Hematopoietic multipotent progenitor cell treated with erythropoietin and hydrocortisone succinate and interleukin-3 and kit ligand, for 6 days (in vitro differentiated cells): ENCODE measurements at places on chromosomes 13 and 19.
A peak's percentile ranks its signal among the peaks of the same experiment; 100 is the strongest.

DNA sequence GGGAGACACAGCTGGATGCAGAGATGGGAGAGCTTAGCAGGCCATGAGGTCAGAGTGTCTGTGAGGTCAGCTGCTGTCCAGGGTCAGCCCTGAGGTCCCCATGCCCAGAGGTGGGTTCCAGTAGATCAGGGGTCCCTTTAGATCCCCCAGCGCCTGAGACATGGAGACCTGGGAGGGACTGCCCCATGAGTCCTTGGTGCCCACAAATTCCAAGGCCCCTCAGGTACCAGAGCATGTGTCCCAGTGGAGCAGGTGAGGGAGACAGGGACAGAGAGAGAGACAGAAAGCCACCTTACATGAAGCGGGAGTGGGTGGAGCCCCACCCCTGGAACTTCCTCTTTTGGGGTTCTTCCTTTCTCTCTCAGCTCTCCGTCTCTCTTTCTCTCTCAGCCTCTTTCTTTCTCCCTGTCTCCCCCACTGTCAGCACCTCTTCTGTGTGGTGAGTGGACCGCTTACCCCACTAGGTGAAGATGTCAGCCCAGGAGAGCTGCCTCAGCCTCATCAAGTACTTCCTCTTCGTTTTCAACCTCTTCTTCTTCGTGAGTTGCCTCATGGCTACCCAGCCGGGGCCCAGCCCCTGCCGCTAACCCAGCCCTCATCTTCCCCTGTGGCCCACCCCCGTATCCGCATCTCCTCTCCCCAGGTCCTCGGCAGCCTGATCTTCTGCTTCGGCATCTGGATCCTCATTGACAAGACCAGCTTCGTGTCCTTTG is at the start of gene CD37:
Gene CD37, plus strand, starts transcription at position 336 of the 713 bp plus-strand sequence. Its CDS starts 135 bp downstream, at position 471.
- peak; percentile 84 for DNase-seq

GRCh38 chr19:48872182-48872883 is at the start of gene PPP1R15A:
Gene PPP1R15A, plus strand, starts transcription at chr19:48872421. Its CDS starts 813 bp downstream, at chr19:48873234.
- peak; percentile 98 for DNase-seq

DNA sequence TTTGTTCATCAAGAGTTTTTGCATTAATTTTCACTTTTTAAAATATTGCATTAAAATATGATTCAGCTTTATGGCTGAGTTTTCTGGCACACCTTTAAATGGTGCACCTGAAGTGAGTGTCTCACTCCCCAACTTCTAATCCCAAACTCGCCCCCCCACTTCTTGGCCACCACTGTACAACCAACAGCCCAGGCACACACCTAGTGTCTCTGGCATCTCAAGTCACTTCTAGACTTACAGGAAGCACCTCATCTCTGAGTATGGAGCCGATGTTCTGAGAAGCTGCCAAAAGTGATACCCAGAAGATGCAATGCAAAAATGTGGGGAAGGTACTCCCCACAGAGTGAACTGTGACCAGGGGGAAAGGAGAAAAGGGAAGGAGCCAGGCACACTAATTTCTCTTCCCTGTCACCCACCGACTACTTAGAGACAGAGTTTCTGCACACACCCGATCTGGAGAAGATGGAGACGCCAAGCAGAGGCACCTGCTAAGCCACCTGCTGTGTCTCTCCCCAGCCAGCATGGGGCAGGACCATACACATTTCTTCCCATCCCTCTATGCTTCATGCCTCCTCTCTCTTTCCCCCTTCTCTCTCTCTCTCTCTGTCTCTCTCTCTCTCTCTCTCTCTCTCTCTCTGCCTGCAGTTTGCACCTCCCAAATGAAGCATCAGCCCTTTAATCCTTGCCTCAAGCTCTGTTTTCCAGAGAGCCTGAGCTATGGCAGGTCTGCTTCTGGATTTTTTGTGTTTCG is 155.3 kb upstream of the ZNF507 start:
- DNase-seq: no peak

- DNase-seq: no peak
These were observed 14.1 kb downstream of the PRAM1 start for GRCh38 chr19:8488365-8488764.

- DNase-seq: no peak
These were observed 52.5 kb downstream of the PDS5B start for GRCh38 chr13:32638739-32639138.

DNA sequence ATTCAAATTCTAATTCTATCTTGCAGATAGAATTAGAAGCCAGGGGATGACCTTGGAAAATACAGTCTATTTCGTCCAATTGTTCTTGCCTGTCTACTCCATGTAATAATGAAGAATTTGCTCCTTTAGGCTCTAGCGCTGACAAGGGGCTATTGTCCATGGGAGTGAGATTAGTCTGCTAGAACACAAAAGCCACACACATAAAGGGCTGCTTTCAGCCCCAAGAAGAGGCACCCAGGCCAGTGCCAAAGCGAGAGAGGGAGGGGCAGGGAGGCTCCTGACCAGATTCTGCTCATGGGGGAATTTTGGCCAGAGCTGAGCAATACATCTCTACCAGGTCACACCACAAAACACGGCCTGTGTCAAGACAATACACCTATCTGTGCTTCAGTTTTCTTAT is 1306.9 kb downstream of the UQCRFS1 start:
- DNase-seq: no peak

- no peak for DNase-seq
These were observed 2.2 kb downstream of the CERS1 start for GRCh38 chr19:18893587-18894253.

DNA sequence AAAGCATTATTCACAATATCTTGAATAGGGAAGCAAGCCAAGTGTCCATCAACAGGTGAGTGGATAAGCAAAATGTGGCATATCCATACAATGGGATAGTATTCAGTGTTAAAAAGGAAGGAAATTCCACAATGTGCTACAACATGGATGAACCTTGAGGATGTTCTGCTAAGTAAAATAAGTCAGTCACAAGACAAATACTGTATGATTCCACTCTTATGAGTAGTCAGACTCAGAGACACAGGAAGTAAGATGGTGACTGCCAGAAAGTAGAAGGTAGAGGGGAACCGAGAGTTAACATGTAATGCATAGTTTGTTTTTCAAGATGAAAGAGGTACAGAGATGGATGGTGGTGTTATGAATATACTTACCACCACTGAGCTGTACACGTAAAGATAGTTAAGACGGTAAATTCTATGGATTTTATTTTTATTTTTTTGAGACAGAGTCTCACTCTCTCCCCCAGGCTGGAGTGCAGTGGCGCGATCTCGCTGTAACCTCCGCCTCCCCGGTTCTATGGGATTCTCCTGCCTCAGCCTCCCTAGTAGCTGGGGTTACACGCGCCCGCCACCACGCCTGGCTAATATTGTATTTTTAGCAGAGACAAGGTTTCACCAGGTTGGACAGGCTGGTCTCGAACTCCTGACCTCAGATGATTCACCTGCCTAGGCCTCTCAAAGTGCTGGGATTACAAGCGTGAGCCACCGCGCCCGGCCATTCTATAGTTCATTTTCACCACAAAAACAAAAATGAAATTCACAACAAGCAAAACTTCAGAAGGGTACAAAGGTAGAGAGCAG is 1.0 kb upstream of the CHAMP1 start:
- DNase-seq: peak; percentile 29

GRCh38 chr13:64849196-64849595 is 2380.9 kb downstream of the PCDH9 start:
- no peak for DNase-seq

DNA sequence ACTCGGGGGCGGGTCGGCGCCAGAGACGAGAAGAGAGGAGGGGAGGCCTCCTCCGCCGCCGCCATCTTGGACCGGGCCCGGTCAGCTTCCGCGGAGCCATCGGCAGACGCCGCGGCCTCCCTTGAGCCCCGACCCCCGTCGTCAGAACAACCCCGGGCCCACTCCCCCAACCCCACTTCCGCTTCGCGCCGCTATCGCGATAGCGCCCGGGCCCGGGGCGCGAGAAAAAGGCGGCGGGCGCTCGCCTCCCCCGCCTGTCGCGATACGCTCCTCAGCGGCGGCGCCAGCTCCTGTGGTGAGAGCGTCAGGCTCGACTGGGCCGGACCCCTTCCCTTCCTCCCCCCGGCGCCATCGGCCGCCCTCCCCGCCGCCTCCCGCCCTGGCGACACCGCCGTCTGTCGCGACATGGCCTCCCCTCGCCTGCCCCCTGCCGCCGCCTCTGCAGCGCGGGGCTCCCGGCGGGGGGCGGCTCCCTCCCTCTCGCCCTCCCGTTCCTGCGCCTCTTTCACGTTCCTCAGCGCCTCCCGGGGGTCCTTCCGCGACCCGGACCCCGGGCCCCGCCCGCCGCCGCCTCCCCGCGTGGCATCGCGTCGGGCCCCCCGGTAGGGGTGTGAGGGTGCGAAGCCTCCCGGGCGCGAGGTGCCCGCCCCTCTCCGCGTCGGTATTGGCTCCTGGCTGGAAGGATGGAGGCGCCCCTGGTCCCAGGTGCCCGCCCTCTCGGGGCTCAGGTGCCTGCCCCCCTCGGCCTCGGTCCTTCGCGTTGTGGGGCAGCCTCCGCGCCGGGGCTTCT is at the start of gene CNOT3:
Gene CNOT3, plus strand, starts transcription at position 64 of the 790 bp plus-strand sequence. CDS start 5,217 bp downstream, outside the sequence.
- peak; percentile 37 for DNase-seq

- DNase-seq: no peak
These were observed 15.4 kb downstream of the RAB8A start for GRCh38 chr19:16127080-16127479.

- DNase-seq: peak; percentile 1
These were observed 2861.0 kb downstream of the PCDH9 start for GRCh38 chr13:64369121-64369520.

DNA sequence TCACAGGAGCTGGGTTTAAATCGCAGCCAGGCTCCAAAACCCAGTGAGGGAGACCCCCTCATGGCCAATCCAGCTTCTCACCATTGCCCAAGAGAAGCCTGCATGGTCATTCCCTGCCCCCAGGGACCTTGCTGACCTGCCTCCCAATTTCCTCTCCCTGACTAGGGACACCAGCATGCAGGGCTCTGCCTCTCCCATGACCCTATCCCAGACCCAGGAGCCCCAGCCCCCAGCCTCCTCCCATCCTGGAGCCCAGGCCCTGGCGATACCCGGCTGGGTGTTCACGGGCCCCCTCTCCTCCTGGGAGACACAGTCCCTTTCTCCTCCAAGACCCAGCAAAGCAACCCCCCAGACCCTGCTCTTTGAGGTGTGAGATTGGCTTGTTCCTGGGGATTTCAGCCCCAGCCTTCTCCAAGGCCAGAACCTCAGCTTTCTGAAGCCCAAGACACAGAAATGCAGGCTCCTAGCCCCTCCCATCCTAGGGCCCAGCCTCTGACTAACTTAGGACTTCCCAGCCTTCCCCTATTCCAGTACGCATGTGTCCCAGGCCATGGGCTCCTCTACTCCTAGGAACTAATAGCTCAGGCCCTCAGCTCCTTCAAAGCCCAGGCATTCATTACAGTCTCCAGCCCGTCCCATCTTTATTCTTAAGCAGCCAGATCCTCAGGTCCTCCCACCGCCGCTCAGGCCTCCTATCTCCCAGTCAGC is 1.1 kb downstream of the GYS1 start:
- DNase-seq: peak; percentile 64

DNA sequence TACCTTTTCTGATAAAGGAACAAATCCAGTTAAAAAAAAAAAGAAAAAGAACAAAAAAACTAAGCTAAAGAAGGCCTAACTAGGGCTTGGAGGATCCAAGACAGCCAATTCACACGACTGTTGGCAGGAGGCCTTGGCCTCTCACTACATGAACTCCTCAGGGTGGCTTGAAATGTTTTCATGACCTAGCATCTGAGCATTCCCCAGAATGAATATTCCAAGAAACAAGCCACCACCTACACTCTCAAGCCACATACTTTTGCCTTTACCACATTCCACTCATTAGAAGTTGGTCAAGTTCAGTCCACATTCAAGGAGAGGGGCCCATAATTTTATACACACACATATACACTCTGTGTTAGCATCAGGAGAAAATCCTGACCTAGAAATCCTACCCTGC is 97.6 kb upstream of the SIAH3 start:
- DNase-seq: no peak

DNA sequence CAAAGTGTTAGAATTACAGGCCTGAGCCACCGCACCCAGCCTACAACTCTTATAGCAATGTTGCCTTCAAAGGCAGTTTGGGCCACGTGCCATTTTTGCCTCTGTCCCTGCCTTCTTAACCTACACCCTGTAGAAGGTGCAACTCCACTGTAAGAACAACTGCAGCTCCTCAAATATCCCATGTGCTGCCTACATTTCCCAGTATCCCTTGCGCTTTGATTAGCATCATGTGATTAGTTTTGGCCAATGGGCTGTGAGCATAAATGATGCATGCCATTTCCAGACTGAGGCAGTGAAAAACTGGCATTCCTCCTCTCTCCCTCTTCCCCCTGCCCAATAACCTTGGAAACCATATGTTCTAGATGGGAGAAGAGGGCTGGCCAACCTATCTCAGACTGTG is 75.2 kb upstream of the MRI1 start:
- DNase-seq: peak; percentile 72

DNA sequence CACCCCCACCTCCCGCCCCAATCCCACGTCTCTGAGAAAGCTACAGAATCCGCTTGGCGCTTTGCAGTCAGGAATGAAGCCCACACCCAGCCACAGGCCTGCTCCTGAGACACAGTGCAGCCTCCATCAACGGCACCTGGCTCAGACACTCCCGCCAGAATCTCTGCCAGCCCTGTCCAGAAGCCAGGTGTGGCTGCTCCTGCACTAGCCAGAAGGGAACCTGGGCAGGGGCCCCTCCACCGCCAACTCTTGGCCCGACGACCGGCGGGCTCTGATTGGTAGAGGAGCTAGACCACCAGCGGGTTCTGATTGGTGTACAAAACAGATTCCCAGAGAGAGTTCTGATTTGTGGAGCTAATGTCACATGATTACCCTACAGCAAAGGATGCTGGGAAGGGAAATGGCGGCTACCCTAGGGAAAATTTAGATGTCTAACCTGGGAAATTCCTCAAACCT is 2.9 kb upstream of the PPP6R1 start:
- no peak for DNase-seq
